Stimulated activated CD8-positive, alpha-beta memory T cell treated with anti-CD3 and anti-CD28 coated beads, Interleukin-12 subunit alpha, Interleukin-12 subunit beta, amount 100 ng/mL, for 1 hour (primary cell): ENCODE measurements at places on chromosomes 2 and 18.

- no peak for DNase-seq
Measured at GRCh38 chr2:147450661-147451510, 393.9 kb upstream of the ACVR2A start.

- no peak for DNase-seq
Measured at GRCh38 chr18:30940952-30941539, 101.5 kb downstream of the DSC3 start.

- DNase-seq = no peak
Measured at GRCh38 chr18:3885209-3885792, 435.3 kb downstream of the TGIF1 start.

DNA sequence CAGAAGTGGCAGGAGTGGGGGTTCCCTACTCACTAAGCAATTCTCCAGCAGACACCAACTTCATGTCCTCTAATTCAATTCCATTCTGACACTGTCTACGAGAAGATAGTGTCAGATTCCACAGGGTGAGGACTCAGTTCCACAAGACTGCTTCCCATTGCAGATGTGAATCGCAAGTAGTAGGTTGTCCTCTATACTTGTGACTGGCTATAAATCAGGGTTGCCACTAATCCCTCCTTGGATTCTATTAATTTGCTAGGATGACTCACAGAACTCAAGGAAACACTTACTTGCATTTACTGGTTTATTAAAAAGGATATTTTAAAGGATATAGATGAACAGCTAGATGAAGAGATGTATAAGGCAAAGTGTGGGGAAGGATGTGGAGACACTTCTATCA lies 184.1 kb upstream of the ACVR2A start:
- DNase-seq = no peak

DNA sequence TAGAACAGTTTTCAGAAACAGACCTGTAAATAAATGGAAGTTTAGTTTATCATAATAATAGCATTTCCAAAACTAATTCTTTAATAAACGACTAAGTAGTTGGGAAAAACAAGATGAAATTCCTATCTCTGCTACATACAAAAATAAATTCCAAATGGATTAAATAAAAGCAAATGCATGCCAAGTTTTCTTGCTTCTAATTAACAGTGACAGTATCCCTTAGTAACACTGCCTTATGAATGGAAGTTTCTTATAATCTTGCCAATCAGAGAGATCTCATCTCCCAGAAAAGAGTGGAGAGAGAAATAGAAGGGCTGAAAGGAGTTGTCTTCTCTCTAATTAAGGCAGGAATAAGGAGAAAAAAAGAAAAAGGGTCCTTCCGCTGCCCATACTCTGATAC lies 133.9 kb downstream of the GFPT1 start:
- no peak for DNase-seq

DNA sequence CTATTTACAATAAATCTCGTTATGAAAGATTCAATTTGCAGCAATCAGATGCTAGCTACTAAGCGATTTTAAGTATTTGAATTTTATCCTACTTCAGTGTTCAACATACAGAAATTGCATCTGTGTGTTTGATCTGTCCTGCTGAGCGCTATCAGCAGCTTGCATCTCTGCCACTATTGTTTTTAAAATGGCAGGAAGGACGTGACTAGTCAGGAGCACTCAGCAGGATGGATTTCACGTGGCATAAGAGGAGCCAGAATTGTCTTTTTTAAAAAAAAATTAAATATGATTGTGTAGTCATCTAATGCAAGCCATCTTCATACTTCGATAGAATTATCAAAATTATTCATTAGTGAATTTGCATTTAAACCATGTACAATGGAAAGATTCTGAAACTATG lies 2.8 kb upstream of the KLHL14 start:
- DNase-seq = no peak

- no peak for DNase-seq
Measured at GRCh38 chr18:63823516-63824219, 48.5 kb downstream of the SERPINB7 start.

DNA sequence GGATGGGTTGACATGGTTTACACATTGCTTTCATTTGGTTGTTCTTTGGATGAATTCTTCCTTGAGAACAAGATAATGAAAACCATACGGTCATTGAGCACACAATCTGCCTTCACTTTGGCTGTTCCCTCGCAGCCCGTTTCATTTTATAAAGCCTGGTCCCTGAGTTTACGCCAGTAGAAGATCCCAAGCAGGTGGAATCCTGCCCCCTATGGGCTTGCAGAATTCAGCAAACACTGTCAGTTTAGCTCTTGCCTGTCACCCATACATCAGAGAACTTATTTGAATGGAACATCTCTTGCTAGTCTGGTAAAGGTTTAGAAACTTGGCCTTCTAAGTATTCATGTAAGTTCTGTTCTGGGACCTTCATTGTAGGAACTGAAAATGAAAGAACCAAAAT lies 666.4 kb upstream of the ZEB2 start:
- DNase-seq = no peak

GRCh38 chr2:213266421-213266820 lies 17.8 kb upstream of the SPAG16 start:
- DNase-seq = no peak

DNA sequence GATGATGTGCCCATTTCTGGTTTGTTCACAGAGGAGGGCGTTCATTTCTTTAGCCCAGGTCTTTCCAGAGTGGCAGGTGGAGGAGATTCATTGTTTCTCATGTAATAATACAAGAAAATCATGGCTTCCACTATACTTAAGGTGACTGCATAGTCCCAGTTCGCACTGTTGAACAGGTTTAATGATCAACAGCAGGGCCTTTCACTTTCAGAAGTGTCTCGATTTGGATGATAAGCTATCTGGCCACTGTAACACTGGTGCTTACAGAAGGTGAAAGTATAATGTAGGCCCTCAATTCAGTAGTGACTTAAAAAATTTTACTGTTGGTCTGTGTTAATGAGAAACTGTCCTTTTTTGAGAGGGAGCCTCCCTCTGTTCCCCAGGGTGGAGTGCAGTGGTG lies 1.4 kb downstream of the RMC1 start:
- no peak for DNase-seq

- no peak for DNase-seq
Measured at GRCh38 chr2:146131785-146132184, 1611.9 kb upstream of the ZEB2 start.

DNA sequence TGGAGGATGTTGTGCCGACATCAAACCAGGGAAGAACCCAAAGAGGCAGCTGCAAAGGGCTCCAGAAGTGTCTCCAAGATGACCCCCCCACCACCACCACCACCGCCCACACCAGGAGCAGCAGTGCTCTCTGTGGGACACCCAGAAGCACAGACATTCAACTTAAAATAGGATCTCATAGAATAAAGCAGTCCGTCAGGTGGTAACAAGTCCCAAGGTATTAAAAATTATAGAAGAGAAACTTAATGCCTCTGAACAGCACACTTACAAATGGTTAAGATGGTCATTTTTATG lies 155.5 kb upstream of the ID2 start:
- DNase-seq = no peak

GRCh38 chr2:43898134-43898837 lies 59.5 kb downstream of the ABCG8 start:
- DNase-seq = no peak

DNA sequence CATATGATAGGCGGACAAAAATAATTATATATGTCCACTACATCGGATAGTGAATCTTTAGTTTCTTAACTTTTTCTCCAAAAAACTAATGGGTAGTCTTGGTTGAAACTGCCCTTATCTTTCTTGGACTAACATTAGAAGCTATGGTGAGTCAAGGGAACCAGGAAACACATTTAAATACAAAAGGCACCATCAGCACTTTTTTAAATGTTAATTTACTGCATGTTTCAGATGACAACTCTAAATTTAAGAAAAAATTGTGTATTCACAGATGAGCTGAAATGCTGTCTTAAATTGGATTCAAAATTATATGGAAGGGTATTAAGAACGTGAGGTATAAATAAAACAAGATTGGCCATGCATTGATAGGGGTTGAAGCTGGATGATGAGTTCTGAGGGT lies 75.6 kb upstream of the CERS6 start:
- no peak for DNase-seq

GRCh38 chr2:99875627-99876201 lies 266.7 kb downstream of the AFF3 start:
- DNase-seq = no peak

- no peak for DNase-seq
Measured at GRCh38 chr2:28683100-28683706, 68.4 kb upstream of the PPP1CB start.
